ENCODE measurements at places on chromosomes 6 and 20. TPM values are rescaled to one million over a fixed set of nuclear protein-coding genes. Genes with fewer than 3 reads are reported as not detected.

DNA sequence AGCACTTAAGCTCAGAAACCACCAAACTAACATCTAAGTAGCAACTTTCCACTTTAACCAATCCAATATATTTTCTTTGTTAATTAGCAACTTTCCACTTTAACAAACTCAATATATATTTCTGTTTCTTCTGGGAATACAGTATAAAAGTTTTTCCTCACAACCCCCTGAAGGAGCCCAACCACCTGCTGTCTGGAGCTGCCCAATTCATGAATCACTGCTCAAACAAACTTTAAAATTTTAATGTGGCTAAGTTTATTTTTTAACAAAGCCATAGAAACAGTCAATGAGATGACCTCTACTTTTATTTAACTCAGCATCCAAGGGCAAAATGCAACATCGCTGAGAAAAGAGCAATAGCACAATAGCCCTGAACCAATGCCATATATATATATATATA is 500.1 kb downstream of the EPM2A start:
- DNase-seq, result no peak

The COL12A1 gene
- polyA plus RNA-seq, result 78.5 TPM

The RBM38 gene
- polyA plus RNA-seq, result 29.7 TPM

The LGSN gene
- 0.82 TPM for polyA plus RNA-seq

The BTN1A1 gene
- 0.31 TPM for polyA plus RNA-seq

The MEP1A gene
- 0.03 TPM for polyA plus RNA-seq

DNA sequence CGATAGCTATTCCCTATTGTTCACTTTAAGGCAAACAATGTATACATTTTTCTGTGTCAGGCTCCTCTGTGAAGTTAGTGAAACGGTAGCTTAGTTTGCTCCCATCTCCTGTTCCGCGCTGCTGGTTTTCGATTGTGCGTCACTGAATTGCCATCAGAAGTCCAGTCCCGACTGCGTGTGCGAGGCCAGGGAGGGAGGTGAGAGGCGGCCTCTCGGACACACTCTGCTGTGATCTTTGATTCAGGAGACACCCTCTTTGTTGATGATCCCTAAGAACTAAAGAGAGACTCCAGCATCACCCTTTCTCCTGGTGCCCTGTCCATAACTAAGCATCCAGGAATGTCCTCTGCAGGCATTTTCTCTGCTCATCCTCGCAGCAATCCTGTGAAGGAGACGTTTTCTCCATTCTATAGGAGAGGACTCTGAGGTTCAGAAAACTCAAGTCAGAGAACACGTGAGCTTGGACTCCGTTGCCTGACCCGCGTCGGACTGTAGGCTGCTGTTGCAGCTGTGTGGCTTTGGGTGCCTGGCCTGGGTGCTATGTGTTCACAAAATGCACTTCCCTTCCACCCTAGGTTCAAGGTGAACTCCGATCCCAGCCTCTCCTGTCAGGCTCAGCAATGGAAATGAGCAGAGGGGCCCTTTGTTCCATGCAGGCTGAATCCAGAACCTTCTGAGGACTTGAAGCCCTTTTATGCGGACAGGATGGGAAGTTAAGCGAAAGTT is 24.1 kb upstream of the UNC93A start:
- DNase-seq, result no peak

GRCh38 chr6:158849899-158850806 is 31.0 kb upstream of the EZR start:
- no peak for DNase-seq

- DNase-seq, result no peak
These were observed 1.7 kb upstream of the FBXO5 start for GRCh38 chr6:152984513-152984872.

- DNase-seq, result no peak
These were observed 66.6 kb upstream of the FAM184A start for GRCh38 chr6:119145111-119145510.

- no peak for DNase-seq
These were observed 251.0 kb downstream of the RNGTT start for GRCh38 chr6:88712243-88712936.

The MYLIP gene
- polyA plus RNA-seq, result 43.3 TPM
